ENCODE measurements at places on chromosomes 7 and 10.

DNA sequence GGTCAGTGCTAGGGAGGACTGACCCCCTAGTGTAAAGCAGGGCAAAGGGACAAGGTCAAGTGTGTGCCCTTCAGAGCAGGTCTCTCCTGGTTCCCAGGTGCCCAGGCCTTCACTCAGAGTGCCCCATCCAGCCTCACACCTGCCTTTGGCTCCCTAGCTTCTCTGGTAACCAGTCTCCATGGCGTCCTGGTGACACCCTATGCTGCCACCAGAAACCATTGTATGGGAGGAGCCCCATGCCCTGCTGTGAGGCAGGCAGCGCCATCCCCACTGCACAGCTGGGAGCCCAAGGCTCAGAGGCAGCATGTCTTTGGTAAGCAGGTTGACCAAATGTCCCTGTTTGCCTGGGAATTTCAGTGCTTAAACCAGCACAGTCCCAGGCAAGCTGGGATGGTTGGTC is 33.1 kb upstream of the HMX3 start:
- no peak for DNase-seq

DNA sequence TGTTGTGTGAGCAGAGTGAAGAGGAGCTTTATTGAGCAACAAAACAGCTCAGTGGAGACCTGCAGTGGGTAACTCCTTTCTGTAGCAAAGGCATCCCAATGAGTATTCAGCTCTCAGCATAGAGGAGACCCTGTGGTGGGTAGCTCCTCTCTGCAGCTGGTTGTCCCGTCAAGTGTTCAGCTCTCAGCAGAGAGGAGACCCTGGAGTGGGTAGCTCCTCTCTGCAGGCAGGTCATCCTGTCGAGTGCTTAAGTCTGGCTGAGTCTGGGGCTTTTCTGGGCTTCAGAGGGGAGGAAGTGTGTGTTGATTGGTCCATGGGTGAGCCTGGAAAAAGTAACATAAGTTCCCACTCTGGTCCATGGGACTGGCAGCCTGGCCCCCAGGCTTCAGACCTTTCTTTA is 171.9 kb upstream of the LRGUK start:
- DNase-seq, result no peak

GRCh38 chr7:74032191-74032490 is 4.2 kb downstream of the ELN start:
- DNase-seq, result peak; percentile 74

GRCh38 chr7:34361663-34362250 is 296.3 kb upstream of the NPSR1 start:
- no peak for DNase-seq

DNA sequence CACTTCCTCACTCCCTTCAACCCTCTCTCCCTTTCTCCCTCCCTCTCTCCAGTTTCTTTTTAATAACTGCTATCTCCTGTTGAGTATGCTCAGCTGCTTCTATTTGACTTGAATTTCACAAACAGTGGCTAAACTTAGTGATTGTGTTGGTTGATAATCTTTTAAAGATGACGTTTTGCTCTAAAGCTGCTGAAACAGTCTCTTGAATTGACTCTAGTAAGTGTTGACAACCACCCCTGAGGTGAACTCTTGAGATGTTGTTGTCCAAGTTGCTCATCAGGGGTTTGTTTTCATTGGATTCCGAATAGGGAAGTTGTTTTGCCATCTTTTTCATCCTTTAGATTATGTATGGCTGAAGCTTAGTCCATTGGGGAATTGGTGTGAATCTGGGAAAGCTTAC is 176.2 kb downstream of the TWIST1 start:
- DNase-seq, result no peak

DNA sequence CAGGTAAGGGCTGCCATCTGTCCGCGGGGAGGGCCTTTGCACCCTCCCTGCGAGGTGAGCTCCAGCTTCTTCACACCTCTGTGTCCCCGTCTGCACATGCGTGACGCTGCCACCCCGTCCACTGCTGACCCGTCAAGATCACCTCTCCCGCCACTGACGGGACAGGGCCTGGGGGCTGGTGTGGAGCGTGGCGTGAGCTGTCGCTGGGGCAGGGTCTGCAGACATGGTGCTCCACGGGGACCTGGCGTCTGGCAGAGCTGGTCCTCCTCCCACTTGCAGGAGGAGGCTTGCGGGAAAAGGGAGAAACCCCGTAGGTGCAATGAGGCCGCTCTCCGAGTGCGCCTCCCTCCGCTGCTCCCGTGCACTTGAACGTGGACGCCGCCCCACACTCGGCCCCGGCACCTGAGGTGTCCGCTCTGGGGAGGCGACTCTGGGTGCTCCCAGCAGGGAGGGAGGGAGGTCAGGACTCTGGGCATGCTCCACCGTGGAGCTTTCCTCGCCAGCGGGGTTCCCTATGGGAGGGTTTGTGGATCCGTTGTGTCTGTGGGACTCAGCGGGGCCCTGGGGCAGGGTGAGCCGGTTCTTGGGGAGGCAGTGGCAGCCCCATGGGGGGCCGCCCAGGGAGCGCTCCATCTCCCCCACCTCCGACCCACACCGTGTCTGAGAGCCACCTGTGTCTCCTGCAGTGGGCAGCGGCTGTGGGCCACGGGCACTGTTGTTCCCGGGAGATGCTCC is 17.6 kb upstream of the DPYSL4 start:
- DNase-seq, result no peak

DNA sequence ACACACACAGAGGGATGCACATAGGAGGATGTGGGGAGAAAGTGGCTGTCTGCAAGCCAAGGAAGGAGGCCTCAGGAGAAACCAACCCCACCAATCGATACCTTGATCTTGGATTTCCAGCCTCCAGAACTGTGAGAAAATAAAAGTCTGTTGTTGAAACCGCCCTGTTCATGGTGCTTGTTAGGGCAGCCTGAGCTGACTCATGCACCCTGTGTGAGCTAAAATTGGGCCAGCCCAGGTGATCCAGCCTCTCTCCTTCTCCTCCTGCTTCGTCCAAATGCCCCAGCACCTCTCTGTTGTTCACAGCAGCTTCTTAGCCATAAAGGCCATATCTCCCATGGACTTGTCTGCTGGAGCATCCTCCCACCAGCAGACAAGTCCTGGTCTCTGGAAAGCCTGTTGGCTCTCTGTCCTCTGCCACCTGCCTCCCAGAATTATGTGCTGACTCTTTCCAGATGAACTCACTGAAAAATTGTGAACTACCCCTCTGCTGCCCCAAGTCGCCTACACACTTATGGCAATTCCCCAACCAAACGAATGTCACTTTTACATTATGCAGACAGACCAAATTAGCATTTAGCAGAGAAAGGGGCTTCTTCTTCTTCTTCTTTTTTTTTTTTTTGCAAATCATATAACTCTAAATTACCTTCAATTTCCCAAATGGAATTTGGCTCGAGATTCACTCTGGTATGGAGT is 30.2 kb upstream of the CARD11 start:
- DNase-seq, result no peak

DNA sequence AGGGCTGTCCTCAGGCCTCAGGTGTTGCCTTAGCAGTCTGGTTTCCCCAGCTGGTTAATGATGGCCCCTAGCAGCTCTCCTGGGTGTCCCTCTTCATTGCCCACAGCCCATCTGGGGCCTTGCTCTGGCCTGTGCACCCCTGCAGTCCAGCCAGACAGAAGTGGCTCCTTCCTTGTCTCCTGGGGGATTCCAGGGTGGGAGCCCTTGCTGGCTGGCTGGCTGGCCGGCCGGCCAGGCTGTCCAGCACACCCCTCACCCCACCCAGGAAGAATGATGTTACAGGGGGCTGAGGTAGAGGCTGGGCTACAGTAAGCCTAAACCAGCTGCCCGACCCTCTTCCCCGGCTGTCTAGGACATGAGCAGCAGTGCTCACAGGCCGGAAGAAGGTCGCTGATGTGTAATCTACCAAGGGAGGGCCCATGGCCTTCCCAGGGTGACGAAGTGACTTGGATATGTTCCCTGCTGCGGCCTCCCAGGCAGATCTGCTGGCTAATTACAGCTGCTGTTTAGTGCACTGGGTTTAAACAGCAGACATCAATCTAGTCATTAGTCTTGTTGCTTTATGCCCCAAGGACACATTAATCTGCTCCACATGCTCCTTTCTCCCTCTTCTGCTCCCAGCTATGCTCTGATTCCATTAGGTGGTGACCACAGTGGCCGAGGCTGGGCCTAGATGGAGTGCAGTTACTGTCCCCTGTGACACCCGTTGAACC is 53.8 kb upstream of the LRRC4 start:
- no peak for DNase-seq

- no peak for DNase-seq
These were observed 23.8 kb upstream of the CHN2 start for GRCh38 chr7:29170781-29171180.

- DNase-seq, result no peak
These were observed 19.6 kb upstream of the SMNDC1 start for GRCh38 chr10:110324201-110324804.

DNA sequence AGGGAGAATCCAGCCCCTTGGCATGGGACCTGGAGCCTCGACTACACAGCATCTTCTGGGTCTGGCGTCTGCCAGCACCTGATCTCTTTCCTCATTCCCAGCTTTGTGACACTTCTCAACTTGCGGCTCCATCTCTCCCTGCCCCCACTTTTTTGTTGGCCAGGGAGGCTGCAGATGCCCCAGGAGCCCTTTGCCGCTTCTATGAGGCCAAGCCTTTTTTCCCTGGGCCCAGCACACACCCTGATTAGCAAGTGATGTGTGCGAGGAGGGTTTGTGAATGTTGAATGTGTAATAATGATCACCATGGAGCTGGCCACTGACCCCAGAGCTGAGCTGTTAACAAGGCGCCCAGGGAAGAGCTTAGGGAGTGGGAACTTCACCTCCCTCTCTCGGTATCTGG is 4.4 kb downstream of the EVX1 start:
- DNase-seq, result no peak

DNA sequence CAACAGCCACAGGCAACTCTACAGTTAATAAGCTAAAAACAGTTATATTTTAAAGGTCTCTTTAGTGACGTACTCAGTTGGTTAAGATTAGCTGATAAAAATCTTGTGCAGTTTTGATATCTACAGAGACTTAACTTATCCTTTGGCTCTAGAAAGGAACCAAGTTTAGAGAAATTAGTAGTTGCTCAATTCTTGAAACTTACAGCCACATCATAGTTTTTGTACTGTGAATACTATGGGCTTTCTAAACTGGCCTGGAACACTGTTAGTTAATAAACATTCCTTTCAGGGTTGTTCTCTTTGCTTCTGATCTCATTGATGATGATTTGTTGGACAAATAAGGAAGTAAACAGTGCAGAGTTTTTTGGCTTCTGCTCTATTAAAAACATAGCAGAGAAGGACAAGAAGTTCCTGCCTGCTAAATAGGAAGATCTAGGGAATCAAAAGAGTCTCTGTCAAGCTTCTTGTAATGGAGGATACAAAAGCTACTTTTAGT is 73.1 kb downstream of the MKLN1 start:
- no peak for DNase-seq

DNA sequence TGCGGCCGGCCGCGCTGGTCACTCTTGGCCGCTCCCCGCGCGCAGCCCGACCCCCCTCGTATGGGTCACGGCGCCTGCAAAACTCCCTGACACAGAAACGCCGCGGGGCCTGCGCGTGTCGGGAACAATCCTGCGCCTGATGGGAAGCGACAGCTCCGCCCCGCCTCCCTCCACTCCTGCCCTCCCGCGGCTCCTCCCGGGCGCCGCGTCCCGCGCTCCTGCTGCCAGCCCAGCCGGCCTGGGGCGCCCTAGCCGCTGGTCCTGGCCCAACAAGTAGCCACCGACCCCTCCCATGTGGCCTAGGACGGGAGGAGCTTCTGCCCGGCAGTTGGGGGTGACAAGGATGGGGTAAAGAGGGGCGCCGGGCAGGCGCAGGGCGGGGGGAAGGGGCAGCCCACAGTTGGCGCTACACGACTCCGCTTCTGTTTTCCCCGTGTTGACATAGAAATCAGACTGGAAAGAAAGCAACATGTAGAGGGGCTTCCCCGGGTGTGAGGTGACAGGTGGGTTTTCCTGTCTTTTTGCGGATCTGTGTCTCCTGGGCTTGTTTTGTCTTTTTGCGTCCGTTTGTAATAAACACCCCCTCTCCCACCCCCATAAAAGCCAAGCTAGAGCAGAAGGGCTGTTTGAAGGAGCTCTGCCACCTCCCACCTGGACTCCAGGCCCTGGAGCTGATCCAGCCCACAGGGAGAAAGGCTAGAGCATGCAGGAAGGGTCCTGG is 35.1 kb upstream of the PAX2 start:
- no peak for DNase-seq

DNA sequence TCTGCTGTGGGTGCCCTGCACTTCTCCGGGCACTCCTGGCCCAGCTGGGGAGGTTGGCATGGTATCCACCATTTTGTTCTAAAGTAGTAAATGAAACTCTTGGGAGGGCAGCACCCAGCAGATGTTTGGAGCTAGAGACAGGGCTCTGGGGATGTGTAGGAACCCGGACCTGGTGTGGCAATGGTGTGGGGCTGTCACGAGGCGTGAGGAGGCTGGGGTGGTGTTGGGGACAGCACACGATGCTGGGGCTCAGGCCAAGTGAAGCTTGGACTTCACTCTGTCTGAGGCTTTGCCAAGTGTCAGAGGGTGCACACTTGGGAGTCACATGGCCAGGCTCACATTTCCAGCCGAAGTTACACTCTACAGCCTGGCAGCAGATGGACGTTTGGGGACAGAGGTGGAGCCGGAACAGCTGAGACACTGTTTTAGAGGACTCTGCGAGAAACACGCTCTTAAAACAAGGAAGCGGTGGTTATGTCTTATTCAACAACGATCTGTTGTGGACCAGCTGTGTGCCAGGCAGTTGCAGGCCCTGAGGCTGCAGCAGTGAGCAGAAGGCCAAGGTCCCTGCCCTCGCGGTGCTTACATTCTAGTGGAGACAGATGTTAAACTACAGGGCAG is 118.2 kb downstream of the CUX1 start:
- DNase-seq, result peak; percentile 61

DNA sequence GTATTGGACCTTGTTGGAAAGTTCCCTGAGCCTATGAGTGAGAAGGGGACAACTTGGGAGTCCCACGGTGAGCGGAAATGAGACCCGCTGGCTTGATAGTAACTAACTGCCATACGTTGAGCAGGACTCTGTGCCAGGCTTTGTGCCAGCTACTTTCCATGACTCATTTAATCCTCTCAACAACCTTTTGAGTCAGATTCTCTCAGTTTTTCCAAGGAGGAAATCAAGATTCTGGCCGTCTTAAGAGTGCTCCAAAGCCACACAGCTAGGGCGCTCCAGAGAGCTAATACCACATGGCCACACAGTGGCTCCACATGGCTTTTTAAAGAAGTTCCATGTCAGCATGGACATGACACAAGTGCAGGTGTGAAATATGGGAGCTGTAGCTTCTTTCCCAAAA is 55.7 kb downstream of the NOD1 start:
- no peak for DNase-seq

- DNase-seq, result no peak
These were observed 181.2 kb downstream of the CCDC7 start for GRCh38 chr10:32627183-32627582.

DNA sequence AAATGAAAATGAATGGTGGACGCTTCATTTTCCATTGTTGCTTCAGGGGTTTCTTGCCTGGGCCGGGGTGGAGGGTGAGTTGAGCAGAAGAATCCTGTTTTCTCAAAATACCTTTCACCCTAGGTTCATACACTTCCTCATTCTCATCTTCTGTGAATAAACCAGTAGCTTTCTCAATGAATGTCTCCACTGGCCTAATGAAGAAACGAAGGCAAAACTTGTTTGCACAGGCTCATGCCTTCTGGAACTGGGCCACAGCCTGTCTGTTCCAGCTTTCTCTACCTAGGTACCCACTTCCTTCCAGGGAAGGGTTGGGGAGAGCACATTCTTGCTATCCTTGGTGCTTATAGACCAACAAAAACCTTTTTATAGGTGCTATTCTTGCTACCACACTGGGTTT is 21.3 kb downstream of the STMP1 start:
- no peak for DNase-seq

GRCh38 chr10:1663226-1663625 is 74.1 kb downstream of the ADARB2 start:
- no peak for DNase-seq
